ENCODE measurements at places on chromosomes 1 and 21.

GRCh38 chr1:157403608-157404007 is 148.7 kb downstream of the FCRL5 start:
- no peak for DNase-seq

- DNase-seq = peak; percentile 42
Observed at GRCh38 chr1:150973258-150973835, 1.3 kb downstream of the CERS2 start.

- no peak for DNase-seq
Observed at GRCh38 chr1:213538251-213538650, 449.5 kb upstream of the PROX1 start.

- DNase-seq = no peak
Observed at GRCh38 chr1:230342699-230343098, 83.4 kb downstream of the PGBD5 start.

DNA sequence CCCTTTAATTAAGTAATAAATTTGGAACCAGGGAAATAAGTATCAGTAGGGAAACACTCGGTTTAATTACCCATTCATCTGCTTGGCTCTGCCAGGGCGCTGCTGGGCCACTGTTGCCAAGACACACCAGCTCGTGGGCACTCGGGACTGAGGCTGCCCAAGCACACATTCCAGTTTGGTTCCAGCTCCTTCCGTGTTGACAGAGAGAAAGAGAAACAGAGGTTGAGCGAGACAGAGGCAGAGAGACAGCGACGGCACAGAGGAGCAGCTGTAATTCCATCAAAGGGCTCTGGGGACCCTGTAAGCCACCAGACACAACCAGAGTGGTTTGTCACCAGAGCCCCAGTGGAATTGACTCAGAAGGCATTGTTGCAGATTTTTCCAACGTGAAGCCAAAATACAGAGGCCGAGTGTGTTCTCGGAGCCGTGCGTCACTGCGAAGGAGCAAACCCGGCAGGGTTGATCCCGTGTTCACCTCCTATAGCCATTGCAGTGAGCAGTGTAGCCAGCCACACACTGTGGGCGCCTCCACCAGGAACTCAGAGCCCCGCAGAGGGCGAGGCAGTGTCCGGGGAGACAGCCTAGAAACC is 33.5 kb downstream of the SYF2 start:
- DNase-seq = peak; percentile 53

- DNase-seq = no peak
Observed at GRCh38 chr1:185008838-185009237, 34.5 kb upstream of the NIBAN1 start.

GRCh38 chr1:180805316-180805715 is 107.4 kb upstream of the KIAA1614 start:
- DNase-seq = peak; percentile 5

GRCh38 chr21:30579346-30579745 is 10.9 kb downstream of the KRTAP22-2 start:
- no peak for DNase-seq

- no peak for DNase-seq
Observed at GRCh38 chr1:230076121-230076520, 9.1 kb downstream of the GALNT2 start.

Measured in GM13977 (cell line).